ENCODE measurements at places on chromosomes 3 and 15.

- DNase-seq, result no peak
These were observed 34.1 kb upstream of the RASA2 start for GRCh38 chr3:141452773-141453172.

DNA sequence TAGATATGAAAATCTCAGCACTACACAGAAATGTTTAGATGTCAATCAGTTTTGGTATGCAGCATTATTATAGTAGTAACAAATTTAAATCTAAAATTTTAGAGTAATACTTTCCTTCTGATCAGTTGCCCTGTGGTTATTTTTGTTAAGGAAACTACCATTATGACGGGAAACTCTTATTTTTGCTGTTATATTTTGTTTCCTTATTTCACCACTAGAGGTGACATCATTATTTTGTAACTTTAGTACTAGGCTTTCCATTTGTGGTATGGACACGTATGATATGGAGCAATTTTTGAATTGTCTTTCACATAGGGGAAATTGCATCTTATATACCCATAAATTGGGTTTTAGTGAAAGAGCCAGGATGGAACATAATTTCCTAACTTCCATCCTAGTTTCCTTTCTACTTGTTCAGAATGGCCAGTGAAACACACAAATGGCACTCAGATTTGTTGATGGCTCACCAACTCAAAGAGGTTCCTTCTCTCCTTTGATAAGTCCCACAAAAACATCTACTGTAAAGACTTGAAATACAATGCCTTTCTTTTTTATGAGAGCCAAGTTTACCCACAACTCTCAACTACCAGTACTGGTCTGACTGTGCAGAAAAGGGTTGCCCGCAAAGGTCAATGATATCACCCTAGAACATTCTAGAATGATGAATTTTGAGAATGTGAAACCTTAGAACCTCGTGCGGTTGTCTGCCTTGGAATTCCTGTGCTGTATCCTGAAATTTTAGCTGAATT lies 19.4 kb upstream of the PPP4R2 start:
- DNase-seq, result no peak

GRCh38 chr3:23976555-23976954 lies 31.5 kb downstream of the NR1D2 start:
- DNase-seq, result no peak

GRCh38 chr3:160098926-160099626 lies 110.4 kb downstream of the IL12A start:
- DNase-seq, result no peak

DNA sequence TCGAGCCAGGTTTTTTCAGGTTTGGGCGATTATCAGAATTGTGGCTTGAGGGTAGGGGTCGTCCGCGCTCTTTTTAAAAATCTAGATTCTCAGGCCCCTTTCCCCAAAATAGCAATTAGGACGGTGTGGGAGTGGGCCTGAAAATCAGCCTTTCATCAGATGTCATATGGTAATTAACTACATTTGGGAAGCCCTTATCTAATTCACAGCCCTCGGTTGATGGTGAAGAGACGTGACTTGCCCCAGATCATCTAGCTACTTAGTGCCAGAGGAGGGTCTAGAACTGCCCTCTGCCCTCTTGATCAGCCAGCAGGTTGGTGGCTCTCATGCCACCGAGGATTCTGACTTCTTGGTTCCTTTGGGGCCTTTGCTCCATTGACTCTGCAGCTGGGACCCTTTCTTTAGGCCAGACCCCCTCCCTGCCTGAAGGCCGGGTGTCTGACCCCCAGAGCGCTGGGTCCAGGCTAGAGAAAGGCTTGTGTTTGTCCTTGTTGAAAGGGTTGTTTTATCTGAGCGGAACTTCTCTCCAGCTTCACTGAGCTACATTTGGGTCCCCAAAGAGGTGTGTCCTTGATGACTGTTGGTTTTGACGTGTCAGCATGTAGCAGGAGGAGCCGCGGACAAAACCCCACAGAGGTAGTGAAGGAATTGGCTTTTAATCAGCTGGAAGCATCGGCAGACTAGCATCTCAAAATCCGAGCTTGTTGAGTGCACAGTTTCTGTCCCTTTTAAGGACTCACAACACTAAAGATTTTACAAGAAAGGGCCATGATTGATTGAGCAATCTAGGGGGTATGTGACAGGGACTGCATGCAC lies 857 bp downstream of the AEN start:
- no peak for DNase-seq

DNA sequence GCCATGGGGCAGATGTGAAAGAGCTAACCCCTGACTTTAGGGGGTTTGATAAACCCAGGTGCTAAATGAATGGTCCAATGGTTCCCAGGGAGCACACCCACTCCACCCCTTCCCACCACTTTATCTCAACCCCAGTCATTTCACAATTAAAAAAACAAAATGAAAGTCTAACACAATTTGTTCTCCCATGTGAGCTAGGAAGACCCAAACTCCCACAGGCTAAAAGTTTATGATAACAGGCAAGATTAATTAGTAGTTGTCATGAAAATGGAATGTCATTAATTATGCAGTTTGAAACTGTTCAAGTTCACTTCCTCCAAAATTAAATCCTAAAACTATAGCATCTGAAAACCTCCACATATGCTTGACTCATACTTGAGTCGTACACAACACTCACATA lies 63.3 kb upstream of the TPM1 start:
- DNase-seq, result no peak

GRCh38 chr3:65170390-65171042 lies 482.7 kb upstream of the ADAMTS9 start:
- DNase-seq, result no peak

DNA sequence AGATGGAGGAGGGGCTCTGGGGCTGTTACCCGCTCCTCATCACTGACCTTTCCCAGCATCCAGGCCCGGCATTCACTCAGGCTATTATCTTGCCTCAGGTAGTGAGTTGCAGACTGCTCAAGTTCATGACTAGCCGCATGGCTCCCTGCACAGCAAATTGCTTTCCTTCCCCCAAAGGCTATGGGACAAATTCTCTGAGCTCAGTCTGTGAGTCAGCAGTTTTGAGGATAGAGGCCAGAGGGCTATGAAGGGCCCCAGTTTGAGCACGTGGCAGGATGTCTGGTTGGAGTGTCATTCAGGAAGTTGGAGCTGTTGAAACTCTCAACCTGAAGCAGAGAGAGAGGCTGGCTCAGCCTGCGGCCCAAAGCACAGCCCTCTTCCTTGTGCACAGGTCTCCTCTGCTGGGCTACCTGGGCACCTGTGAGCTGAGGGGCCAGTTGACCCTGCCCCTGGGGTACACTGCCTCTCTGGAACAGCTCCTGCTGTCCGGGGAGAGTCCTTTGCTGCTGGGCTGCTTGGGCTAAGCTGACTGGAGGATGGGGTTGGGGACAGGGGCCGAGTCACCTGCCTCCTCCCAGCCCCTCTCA lies 7.9 kb downstream of the FAH start:
- DNase-seq, result no peak

DNA sequence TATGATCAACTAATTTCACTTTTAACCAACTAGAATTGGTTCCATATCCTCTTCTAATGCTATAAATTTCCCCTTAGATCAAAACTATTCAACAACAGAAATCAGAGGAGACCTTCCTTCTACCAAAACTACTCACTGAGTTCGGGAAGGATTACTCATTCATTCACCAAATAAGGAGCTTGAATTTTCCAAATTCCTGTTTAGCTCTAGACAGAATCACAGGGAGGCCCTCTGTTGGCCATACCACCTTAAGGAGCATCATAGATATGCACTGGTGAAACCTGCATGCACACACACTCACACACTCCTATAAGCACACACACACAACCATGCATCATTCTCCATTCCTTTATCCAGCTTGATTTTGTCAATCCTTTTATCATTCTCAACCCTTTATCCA lies 49.0 kb downstream of the SUCLG2 start:
- DNase-seq, result no peak
